ENCODE measurements at places on chromosomes 11 and 22.
A peak's percentile ranks its signal among the peaks of the same experiment; 100 is the strongest.

DNA sequence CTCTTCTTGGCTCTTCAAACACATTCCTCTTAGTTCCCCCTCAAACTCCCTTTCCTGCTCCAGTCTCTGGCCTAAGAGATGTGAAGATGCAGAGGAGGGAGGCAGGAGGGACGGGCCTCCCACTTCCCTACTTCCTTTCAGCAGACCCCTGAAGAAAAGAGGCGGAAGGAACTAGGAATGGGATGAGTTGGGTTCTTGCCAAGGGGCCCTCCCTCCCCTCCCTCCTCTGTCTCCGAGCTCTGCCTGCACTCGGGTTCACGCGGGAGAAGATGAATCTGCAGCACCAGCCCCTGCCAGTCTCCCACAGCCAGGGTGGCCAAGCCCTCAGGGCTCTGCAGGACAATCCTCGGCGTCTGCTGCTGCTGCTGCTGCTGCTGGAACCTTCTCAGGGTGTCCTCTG, 24.3 kb upstream of the PKNOX2 start:
- DNase-seq = no peak

DNA sequence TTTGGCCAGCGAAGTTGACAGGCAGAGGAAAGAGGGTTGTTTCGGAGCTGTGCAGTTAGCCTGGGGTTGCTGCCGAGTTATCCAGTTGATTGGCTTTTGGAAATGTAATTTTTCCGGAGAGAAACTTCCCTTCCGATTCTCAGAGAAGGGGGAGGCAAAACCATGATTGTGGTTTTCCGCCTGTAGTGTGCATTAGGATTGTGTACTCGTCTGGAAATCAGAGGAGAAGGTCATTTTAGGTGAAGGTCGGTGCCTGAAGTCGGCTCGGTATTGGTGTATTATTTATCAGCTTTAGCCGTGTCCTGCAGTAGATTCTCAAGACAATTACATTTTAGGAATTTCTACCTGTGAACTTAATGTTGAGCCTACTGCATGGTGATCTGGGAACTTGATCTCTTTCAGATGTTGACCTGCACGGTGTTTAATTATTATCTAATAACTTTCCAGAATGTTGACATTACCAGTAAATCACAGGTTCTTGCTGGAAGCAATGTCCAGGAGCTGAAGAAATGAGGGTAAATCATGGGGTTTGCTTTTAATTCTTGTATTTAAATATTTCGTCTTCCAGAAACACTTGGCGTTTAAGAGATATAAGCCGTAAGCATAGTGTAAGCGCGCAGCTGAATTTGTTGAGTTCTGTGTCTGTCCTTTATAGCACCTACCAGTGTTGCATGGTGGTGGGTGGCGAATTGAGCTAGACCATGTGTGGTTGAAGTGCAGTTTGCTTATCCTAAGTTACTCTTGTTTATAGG, 1.3 kb downstream of the ARHGEF12 start:
- DNase-seq = no peak

- no peak for DNase-seq
These were observed 17.7 kb downstream of the DLAT start for GRCh38 chr11:112042961-112043304.

DNA sequence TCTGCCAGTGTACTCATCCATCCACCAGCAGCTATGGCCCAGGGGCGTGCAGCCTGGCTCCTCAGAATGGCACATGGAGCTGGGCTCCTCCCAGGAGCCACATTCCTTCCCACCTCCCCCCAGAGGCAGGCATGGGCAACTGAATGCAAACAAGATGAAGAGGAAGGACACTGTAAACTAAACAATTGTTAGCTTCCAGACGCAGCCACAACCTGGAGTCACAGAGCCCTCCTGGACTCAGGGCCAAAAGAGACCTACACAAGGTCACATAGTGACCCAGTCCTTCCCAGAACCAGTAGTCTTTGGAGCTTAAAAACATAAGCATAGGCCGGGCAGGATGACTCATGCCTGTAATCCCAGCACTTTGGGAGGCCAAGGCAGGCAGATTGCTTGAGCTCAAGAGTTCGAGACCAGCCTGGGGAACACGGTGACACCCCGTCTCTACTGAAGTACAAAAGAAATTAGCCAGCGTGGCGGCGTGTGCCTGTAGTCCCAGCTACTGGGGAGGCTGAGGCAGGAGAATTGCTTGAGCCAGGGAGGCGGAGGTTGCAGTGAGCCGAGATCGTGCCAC, 30.7 kb upstream of the CLDN5 start:
- no peak for DNase-seq

GRCh38 chr11:119809346-119809745, 80.3 kb upstream of the NECTIN1 start:
- DNase-seq = no peak

DNA sequence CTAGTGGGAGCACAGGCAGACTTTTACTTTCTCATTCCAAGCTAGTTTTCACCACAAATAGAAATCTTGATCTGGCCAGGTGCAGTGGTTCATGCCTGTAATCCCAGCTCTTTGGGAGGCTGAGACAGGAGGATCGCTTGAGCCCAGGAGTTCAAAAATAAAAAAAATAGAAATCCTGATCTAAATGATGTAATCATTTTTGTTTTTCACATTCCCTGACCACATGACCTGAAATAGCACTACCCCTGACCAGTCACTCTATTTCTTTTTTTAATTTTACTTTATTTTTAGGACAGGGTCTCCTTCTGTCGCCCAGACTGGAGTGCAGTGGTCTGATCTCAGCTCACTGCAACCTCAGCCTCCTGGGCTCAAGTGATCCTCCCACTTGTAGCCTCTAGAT, 2.3 kb upstream of the TCN2 start:
- DNase-seq = no peak

DNA sequence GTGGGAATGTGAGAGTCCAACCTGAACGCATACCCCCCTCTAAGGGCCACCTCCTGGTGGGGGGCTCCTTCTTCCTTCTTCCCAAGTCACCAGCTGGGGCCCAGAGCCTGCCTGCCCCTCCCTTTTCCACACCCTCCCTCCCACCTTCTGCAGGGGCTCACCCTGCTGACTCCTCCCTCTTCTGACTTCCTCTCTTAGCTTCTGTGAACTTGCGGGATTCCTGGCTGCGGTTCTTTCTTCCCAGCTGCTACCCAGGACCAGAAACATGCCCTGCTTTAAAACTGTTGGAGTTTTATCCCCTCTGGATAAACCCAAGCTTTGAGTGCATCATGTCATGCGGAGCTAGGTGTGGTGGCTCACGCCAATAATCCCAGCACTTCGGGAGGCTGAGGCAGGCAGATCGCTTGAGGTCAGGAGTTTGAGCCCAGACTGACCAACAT, 10.2 kb downstream of the LRRC74B start:
- peak; percentile 36 for DNase-seq

DNA sequence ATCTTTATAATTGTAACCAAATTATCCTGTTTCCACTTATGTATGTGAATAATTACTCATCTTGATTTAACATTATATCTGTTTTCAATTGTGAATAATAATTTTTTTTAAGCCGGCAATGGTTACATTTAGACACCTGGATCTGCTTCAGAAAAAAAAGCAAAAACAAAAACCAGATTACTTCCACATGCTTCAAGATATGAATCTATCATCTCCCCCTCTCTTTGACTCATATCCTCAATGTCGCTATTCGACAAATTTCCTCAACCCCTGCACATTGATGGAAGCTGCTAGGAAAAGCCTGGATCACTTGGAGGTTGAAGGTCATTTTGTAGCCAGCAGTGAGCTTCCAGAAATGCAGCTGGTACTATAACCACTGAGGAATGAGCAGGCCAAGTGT, 42.7 kb downstream of the SLC1A2 start:
- no peak for DNase-seq

- DNase-seq = peak; percentile 50
These were observed 26.8 kb upstream of the RAG1 start for GRCh38 chr11:36540998-36541397.

GRCh38 chr11:8733852-8734251, 51.3 kb downstream of the RPL27A start:
- DNase-seq = no peak

- no peak for DNase-seq
These were observed 8.6 kb upstream of the KCTD14 start for GRCh38 chr11:78031629-78032028.

GRCh38 chr11:32069361-32070058, 21.4 kb upstream of the RCN1 start:
- no peak for DNase-seq

GRCh38 chr11:46333394-46333947, 13.8 kb upstream of the DGKZ start:
- DNase-seq = peak; percentile 52

GRCh38 chr11:134466610-134467567, 54.8 kb upstream of the B3GAT1 start:
- DNase-seq = no peak

GRCh38 chr11:46856605-46857343, 10.7 kb upstream of the CKAP5 start:
- DNase-seq = no peak

DNA sequence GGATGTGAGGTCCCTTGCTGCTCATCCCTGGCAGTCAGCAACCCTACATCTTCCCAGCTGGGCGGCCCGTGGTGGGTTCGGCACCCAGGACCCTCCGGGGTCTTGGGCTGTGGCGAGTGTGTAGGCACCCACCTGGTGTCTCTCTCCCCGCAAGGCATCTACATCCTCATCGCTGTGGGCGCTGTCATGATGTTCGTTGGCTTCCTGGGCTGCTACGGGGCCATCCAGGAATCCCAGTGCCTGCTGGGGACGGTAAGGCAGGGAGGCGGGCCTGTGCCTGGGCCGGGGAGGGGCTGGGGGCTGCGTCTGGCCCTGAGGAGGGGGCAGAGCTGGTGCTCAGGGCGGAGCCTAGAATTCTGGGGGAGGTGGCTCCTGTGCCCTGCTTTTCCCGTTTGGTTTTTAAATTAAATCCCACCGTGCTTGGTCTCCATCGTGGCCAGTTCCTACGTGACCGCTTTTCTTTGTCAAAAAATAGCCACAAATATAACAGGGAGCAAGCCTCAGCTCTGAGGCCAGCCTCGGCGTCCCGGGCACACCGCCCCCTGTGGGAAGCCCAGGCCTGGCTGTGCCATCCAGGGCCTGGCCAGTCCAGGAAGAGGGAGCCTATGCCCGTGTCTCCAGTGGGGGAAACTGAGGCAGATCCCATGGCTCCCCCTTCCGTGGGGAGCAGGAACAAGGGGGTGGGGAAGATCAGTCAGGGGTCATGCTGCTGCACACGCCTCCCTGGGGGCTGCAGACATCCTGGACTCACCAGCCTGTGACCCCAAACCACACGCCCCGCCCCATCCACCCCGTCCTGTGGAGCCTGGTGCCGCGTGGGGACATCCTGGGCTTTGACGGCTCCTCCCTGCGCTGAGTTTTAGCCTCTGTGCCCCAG, 6.4 kb upstream of the TSSC4 start:
- no peak for DNase-seq

- no peak for DNase-seq
These were observed 31.9 kb upstream of the TLCD5 start for GRCh38 chr11:120293038-120293800.

- peak; percentile 55 for DNase-seq
These were observed 5.2 kb upstream of the GCAT start for GRCh38 chr22:37802310-37803194.

DNA sequence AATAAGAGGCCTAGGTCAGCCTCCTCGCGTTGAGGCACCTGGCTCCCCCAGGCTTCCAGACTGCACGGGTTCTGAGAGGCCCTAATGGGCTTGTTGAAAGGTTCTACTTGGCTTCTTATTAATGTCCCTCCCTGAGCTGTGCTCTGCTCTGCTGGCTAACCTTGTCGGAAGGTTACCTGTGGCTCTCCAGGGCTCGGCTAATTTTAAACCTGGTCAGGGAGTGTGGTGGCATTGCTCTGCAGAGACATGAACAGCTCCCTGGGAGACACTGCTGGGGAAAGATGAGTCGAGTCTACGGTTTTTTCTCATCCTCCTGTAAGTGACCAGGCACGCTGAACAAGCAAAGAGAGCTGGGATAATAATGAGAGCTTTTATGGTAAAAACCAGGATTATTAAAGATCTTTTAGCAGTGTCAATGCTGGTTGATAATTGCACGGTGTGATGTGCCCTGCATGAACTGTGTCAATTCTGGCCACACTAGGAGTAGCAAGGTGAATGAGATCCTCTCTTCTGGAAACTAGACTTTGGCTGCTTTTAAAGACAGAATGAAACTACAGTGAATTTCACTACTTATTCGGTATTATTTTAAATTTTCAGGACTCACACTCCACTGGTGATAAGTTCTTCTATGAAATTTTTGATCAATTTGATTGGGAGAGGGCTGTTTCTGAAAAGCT, 70.7 kb downstream of the TEAD1 start:
- DNase-seq = no peak

- DNase-seq = no peak
These were observed 102.8 kb downstream of the EXT2 start for GRCh38 chr11:44198146-44198724.

DNA sequence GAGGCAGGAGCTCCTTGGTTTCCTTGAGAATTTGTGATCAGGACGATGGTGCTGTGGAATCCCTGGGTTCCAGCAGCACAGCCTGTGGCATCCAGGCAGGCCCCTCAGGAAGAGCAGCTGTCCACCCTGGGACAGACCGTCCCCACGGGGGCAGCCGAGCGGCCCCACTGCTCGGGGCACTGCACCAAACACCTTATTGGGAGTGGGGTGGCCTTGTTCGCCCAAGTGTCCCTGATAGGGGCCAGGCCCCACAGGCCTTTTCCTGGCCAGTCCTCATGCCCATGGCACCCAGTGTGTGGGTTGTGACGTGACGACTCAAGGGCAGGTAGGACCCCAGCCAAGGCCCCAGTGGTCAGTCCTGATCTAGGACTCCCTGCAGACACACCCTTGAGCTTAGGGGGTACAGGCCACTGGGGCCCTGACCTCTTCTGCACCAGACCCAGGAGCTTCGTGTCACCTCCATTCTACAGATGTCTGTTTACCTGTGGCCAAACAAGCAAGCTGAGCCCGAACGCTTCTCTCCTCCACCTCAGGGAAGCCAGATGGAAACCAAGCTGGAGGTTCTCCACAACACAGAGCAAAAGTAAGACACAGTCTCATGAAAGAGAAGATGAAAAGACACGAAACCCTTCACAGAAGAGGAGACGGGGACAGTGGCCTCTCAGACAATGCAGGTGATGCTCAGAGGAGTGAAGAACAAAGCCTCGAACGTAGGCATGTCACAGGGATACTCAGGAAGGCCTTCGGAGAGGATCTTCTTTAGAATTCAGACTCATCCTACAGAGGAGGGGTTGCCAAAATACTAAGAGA, 1.6 kb upstream of the BRD1 start:
- peak; percentile 46 for DNase-seq

GRCh38 chr22:21760640-21761039, 25.0 kb upstream of the YPEL1 start:
- no peak for DNase-seq

DNA sequence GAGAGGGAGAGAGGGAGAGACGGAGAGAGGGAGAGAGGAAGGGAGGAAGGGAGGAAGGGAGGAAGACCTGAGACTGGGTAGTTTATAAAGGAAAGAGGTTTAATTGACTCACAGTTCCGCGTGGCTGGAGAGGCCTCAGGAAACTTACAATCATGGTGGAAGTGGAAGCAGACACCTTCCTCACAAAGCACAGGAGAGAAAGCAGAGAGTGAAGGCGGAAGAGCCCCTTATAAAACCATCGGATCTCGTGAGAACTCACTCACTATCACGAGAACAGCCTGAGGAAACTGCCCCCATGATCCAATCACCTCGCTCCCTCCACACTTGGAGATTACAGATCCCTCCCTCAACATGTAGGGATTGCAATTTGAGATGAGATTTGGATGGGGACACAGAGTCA, 12.2 kb upstream of the CARS1 start:
- DNase-seq = no peak
